ENCODE measurements at places on chromosomes 1 and 21.

DNA sequence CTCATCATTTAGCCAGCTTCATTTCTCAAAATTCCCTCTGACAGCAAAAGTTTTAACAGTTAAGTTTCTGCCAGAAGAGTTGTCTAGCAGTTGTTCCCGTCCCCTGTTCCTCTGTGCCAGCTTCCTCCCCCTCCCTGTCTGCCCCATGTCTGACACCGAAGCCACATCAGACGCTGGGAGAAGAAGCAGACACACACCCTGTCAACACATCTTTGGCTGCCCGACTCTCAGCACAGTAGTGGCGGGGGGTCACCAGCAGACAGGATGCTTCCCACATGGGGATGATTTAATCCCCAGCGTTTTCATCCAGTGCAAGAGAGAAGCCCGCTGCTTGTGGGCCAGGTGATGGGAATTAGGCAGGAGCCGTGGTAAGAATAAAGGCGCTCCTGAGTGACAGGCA lies 379.4 kb upstream of the RUNX1 start:
- no peak for DNase-seq

- no peak for DNase-seq
Measured at GRCh38 chr1:54604051-54604450, 19.3 kb downstream of the FAM151A start.

- DNase-seq = no peak
Measured at GRCh38 chr1:12152113-12152891, 14.5 kb upstream of the TNFRSF1B start.

- DNase-seq = peak; percentile 40
Measured at GRCh38 chr1:23590058-23590783, 30.9 kb upstream of the ID3 start.

DNA sequence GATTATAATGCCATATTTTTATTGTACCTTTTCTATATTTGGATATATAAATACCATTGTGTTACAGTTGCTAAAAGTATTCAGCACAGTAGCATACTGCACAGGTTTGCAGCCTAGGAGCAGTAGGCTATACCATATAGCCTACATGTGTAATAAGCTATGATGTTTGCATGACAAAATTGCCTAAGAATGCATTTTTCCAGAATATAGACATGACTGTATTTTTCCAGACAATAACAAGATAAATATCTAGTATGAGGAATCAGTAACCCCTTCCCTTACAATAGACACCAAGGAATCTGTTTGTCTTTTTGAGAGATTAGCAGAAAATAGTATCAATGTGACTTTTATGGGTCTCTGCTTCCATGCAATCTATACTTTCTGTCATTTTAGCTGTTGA lies 228.6 kb downstream of the GRIK1 start:
- DNase-seq = no peak

GRCh38 chr1:167641786-167642500 lies 11.9 kb downstream of the RCSD1 start:
- DNase-seq = no peak

DNA sequence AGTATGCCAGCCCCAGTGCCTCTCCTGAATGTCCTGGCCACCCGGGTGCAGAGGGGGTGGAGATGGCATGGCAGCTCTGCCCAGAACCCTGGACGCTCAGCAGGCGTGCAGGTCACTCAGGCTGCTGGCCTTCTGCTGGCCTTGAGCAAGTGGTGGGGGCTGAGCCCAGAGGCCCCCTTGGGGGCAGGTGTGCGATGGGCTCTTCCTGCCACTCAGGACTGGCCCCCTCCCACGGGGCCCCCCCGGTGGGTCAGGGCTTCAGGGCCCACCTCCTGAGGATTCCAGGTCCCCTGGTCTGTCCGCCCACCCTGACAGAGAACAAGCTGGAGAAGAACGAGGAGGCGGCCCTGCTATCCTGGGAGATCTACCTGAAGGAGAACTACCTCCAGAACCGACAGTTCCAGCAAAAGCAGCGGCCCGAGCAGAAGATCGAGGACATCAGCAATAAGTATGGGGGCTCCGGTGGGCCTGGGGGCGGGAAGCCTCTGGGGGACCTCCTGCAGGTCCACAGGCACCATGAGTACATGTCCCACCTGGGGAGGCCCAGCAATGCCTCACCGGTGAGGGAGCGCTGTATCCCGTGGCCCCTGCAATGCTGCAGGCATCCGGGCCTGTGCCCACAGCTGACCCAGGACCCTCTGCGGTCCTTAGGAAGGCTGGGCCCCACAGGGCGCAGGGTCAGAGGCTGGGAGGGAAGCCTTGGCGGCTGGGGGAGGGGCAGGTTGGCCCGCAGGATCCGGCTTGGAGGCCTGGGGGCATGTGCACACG lies 37.0 kb upstream of the LRRC3 start:
- no peak for DNase-seq

DNA sequence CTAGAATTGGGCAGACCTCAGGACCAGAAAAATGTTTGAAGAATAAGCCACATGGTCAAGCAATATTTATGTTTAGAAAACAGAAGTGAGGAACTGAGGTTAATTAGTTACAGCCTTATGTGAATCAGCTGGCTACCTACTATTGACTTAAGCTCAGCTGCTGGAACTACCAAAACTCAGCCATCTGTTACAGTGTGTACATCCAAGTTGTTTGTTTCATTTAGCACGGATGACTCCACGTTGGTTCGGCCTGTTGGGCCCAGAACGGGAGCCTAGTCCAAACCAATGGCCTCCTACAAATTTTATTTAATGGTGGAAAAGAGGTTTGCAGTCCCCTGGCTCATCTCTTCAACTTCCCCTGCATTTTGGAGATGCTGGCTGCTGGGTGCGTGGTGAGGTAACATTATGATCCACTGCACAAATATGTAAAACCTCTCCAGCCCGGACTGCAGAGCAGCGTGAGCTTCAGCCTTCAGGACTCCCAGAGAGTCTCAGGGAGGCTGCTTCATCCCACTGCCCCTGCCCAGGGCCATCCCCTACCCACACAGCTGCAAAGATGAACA lies 143.4 kb downstream of the ZZZ3 start:
- peak; percentile 93 for DNase-seq

GRCh38 chr1:192580351-192580962 lies 4.9 kb downstream of the RGS1 start:
- DNase-seq = peak; percentile 68

DNA sequence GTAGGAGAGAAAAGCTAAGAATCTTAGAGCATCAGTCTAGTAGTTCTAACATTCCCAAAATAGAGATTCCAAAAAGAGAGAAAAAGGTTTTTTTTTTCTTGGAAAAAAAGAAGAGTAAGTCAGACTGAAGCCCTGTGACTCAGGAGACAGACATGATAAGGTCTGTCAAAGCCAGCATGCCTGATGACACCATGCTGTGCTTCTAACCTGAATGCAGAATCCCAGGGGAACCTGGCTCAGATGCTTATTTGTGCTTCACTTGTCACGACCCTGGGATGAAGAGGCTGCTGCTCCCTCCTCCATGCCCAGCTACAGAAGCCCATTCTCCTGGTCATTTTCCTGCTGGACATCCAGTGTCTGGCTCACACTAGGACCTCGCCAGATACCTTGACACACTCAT lies 44.3 kb downstream of the ERICH3 start:
- no peak for DNase-seq

DNA sequence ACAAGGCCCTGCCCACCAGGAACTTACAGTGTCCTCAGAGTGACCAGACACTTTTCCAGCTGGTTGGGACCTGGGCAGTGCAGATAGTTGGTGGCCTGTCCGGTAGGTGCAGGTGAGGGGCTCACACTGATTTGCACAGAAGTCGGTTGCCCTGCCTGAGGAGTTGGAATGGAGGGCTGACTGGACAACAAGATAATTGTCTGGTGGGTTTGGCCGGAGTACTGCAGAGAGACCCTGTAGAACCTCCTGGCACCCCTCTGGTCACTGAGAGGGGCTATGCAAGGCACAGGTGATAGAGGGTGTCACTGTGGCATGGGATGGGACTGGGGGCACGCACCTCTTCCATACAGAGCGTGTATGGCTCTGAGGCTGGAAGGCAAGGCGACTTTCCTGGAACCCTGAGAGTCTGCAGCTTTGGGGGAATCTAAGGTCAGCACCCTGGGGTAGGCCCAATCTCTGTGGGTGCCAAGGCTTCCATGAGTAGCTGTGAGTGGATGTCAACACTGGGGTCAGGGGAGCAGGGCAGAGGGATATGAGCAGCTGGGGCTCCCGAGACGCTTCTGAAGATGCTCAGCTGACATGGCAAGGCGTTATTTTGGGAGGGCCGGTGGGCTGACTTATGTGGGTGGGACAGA lies 7.6 kb upstream of the PLA2G2D start:
- DNase-seq = no peak

- peak; percentile 38 for DNase-seq
Measured at GRCh38 chr1:24418898-24419628, 3.5 kb downstream of the NIPAL3 start.

DNA sequence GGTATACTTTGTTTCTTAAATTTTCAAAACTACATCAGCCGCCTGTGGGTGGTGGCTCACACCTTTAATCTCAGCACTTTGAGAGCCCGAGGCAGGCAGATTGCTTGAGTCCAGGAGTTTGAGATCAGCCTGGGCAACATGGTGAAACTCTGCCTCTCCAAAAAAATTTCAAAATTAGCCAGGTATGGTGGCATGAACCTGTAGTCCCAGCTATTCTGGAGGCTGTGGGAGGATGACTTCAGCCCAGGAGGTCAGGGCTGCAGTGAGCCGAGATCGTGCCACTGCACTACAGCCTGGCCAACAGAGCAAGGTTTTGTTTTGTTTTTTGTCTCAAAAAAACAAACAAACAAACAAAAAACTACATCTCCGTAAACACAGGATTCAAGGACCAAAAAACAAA lies 3.3 kb downstream of the EYA3 start:
- DNase-seq = no peak

DNA sequence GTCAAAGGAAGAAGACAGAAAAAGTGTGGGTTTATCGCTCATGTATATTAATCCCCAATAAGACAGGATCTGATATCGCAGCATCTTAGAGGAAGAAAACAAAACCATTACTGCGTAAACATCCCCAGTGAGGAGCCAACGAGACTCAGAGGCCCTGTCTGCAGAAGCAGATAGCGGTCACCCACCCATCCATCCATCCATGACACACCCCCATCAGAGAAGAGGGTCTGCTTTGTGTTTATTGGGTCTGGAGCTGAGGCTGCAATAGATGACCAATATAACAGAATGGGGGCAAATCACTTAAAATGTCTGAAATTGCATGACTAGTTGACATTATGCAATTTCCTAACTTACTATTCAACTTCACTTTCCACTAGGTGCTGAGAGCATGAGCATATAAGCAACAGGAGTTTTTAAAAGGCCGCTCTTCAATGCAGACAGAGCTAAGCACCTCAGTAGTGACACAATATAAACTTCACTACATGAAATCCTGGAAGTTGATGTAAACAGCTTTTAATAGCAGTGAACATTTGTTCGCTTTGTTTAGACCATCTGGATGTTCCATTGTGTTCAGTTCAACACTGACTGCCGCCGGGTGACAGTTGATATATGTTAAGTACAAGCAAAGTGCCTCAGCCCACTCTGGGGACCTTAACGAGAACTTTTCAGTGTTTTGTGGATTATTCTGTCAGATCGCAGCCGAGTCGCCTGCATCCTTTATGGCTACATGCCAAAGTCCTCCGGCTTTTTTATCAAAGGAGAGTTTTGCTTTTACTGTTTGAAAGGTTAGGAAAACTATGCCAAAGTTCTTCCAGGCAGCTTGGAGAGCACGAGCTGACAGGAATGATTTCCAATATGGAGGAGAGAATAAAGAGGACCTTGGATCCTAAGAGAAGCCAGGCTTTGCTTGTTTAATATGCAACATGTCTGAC lies 167.5 kb downstream of the ZNF281 start:
- peak; percentile 54 for DNase-seq

DNA sequence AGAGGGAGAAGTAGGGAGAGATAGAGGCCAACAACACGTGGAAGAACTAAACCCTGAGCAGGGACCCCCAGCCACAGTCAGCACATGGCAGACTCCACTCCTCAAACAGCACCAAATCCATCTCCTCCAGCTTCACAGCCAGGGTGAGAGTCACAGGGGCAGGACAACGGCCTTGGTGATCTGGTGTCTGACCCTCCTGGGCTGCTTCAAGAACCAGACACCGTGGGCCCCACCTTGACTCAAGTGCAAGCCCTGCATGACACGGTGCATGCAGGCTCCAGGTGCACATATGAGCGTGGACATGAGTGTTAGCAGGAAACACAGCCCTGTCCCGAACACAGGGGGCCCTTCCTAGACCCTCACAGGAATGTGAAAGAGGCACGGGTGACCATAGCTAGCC lies 21.9 kb downstream of the S100A7 start:
- no peak for DNase-seq

GRCh38 chr21:46229133-46229922 lies 754 bp upstream of the LSS start:
- no peak for DNase-seq

DNA sequence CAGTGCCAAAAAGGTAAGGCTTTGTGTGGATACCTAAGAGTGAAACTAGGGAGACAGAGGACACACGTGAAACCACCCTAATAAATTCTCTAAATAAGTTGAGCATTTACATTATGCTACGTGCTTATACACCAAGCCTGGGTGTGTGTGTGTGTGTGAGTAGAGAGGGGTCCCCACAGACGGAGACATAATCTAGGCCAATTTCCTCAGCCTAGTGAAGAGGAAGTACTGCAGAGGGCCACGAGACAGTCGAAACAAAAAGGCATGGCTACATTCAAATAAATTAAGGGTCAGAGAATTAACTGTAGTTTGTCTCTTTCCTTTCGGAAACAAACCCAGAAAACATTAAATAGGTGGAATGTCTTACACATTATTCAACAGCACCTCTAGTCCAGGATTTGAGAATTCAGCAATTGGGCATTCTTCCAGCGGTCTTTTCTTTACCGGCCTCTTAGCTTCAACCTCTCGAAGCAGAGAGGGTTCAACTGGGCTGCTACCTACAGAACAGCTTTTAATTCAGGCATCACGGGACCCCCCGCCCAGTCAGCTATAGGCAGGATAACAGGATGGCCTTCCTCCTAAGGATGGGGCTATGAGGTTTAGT lies 75.0 kb downstream of the DESI2 start:
- DNase-seq = no peak

GRCh38 chr1:118894836-118895235 lies 93.3 kb downstream of the TBX15 start:
- no peak for DNase-seq

GRCh38 chr1:174358344-174358743 lies 89.4 kb upstream of the GPR52 start:
- DNase-seq = no peak

DNA sequence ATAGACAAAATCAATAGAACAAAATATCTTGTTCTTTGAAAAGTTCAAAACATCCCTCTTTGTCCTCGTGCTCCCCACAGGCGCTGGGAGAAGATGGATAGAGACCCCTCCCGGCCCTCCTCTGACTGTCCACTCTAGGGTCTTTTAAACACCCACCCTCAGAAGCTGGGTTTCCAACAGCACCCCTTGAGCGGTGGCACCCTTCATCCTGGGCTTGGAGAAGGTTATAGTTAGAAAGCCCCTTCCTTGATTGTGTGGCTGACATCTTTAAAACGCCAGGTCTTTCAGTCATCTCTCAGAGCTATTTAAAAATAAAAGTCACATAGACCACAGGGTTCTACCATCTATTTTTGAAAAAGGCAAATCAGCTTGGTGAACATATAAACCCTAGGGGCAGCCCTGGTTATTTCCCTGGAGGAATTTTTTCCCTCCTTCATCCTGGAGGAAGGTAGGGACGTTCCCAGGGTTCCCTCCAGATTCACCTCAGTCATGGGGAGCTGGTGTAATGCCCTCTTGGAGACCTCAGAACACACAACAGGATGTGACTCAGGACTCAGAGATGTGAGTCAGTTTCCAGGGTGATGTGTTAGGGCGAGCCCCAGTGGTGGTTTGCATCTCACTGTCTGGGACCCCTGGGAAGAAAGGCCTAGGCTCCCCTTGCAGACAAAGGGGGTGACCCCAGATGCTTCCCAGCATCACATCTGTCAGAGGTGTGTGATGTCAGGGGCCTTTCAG lies 138.5 kb downstream of the CLIC6 start:
- DNase-seq = peak; percentile 97
